ENCODE measurements at places on chromosomes 11 and 22.

- DNase-seq: no peak
Measured at GRCh38 chr22:45210577-45210976, 30.1 kb downstream of the KIAA0930 start.

GRCh38 chr11:119755356-119756071, 26.5 kb upstream of the NECTIN1 start:
- DNase-seq: no peak

DNA sequence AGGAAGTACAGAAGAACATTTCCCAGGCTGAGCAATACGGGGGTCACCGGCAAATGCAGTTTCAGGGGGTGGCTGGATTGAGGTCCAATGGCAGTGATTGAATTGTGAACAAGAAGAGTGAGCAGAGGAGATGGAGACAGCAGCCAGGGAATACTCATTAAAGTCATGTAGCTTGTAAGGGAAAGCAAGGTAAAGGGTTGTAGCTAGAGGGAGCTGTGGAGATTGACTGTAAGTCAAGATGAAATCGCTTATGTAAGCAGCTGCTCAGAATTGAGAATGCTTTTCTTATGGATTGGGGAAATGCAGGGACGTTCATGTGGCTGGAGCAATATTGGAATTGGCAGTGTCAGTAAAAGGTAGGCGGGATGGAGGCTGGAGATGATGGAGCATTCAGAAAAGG, 111.4 kb upstream of the TBCEL start:
- DNase-seq: peak; percentile 15

- peak; percentile 88 for DNase-seq
Measured at GRCh38 chr22:30420347-30421125, 5.0 kb upstream of the MTFP1 start.

GRCh38 chr22:32378707-32379272, 21.1 kb downstream of the RFPL3 start:
- peak; percentile 57 for DNase-seq

DNA sequence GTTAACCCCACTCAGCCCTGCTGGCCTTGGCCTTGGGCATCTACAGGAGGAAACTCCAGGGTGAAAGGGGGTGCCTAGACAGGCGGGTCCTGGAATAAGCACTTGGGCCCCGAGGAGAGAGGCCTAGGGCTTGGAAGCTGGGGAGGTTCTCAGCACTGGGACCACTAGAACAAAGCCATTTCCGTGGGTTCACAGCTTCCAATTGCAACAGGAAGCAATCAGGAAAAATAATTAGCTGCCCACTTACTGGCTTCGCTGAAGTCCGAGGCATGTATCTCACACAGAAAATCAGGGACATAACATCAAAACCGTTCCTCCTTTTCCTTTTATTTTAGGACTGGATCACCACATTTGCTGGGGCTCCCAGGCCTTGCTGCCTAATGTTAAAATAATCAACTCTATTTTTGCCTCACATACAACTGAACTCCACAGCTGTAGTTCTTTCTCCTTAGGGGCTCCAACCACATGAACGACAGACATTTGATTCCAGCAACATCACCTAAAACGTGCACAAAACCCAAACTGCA, 161.1 kb upstream of the GRK3 start:
- no peak for DNase-seq

GRCh38 chr11:104609311-104610085, 288.8 kb downstream of the CASP12 start:
- peak; percentile 61 for DNase-seq

- DNase-seq: no peak
Measured at GRCh38 chr11:43952020-43952400, 9.6 kb downstream of the C11orf96 start.

- peak; percentile 22 for DNase-seq
Measured at GRCh38 chr11:64036087-64037026, 626 bp downstream of the FLRT1 start.

DNA sequence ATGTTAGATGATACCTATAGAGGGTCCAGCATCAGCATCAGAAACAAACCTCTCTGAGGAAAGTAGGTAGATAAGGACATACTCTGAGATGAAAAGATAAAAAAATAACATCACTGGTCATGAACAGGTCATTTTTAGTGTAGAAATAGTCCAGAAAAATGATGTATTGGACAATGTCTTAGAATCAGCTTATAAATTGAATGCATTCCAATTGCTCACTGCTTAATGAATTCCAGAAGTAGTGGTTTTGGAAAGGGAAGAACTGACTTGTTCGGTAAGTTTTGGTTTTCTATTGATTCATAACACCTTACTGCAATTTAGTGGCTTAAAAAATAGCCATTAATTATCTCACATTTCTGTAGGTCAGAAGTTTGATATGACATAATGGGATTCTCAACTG, 929.5 kb upstream of the CCDC90B start:
- no peak for DNase-seq

DNA sequence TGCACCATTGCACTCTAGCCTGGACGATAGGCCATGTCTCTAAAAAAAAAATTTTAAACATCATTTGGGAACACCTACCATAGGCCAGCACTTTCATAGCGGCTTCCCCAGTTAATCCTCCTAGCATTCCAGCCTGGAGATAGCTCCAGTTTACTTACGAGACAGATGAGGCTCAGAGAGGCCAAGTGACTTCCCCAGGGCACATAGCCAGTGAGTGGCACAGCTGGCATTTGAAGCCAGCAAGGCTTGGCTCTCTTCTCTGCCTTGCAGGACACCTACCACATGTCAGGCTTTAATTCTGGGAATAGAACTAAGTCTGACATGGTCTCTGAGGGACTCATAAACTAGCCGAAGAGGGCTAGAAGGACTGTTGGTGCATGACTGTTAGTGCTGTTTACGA, 4.9 kb upstream of the TAGLN start:
- DNase-seq: no peak

DNA sequence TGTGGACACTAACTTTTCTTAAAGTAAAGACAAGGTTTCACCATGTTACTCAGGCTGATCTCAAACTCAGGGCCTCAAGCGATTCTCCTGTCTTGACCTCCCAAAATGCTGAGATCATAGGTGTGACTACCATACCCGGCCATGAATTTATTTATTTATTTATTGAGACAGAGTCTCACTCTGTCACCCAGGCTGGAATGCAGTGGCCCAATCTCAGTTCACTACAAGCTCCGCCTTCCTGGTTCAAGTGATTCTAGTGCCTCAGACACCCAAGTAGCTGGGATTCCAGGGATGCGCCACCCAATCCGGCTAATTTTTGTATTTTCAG, 29.7 kb upstream of the PCF11 start:
- peak; percentile 35 for DNase-seq

DNA sequence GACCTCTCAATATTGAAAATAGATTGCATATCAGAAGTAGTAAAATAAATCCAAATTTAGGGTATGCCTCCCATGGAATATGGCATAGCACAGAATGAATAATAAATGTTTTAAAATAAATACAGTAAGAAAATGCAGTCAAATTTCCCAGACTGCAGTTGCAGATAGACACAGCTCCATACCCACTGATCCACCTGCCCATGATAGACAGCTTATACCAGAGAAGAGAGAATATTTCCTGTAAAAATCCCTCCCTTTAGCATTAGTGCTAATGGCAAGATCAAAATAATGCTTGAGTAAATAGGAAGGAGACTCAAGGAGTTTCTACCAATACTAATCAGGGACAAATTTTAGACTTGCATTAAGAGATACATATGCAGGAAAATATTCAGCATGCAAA, 45.0 kb upstream of the CALCB start:
- DNase-seq: no peak

- no peak for DNase-seq
Measured at GRCh38 chr22:47030881-47031627, 268.6 kb downstream of the TBC1D22A start.

- no peak for DNase-seq
Measured at GRCh38 chr22:29473001-29473400, 7.0 kb upstream of the NEFH start.

- DNase-seq: no peak
Measured at GRCh38 chr11:7898666-7899283, 32.3 kb downstream of the OR10A6 start.

GRCh38 chr11:123272565-123272964, 77.5 kb upstream of the CLMP start:
- peak; percentile 79 for DNase-seq

DNA sequence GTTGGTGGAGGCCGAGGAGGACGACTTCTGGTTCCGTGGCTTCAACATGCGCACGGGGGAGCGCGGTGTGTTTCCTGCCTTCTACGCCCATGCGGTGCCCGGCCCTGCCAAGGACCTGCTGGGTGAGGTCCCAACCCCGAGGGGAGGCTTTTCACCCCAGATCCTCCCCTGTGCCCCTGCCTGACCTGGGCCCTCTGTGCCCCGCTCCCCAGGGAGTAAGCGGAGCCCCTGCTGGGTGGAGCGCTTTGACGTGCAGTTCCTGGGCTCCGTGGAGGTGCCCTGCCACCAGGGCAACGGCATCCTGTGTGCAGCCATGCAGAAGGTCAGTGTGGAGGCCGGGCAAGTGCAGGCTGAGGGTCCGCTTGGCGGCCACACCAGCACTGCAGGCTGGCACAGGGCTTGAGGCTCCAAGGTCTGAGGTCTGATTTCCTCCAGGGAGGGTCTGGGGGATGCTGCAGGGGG, 5.1 kb downstream of the MAPK8IP2 start:
- DNase-seq: no peak

DNA sequence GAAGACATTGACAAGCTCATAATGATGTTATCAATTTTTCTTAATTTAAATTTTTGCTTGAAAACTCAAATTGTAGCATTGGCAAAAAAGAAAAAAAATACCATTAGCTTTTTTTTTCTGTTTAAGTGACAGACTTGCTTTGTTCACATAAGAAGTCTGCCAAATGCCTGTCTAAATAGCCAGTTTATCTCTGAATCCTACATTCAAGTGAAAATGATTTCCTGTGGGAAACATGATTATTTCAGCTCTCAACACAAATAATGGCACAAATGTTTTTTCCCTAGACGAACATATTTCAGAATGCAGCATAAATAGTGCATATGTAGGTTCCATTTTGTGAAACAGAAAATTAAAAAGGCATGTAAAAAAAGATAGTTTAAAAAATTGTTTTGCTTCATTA, 23.5 kb downstream of the TYR start:
- DNase-seq: no peak

DNA sequence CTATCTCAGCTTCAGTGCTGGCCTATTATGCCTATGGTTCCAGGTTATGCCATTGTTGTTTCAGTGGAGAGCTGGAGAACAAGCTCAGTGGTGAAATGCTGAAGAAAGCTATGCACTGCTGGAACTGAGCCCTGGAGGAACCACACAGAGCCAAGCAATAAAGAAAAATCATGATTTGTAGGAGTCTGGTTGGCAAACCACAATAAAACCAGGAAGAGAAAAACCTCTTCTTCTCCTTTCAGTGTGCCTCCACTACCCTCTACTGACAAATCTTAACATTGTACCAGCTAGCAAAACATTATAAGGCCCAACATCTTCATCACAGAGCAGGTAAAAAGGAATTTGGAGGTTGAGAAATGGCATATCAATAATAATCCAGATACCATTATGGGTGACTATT, 5.3 kb downstream of the OR51F2 start:
- peak; percentile 29 for DNase-seq

DNA sequence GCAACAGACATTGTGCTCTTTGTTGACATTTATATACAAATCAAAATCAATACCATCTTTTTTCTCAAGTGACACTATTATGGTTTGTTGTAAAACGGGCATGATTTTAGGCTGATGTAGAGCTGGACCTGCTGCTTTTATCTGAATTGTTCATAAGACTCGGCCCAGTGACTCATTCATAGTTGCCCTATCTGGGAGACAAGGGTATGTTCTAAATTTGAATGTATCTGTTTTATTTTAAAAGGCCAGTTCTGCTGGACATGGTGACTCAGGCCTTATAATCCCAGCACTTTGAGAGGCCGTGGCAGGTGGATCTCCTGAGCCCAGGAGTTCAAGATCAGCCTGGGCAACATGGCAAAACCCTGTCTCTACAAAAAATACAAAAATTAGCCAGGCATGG, 39.3 kb downstream of the CEP295 start:
- DNase-seq: no peak

- no peak for DNase-seq
Measured at GRCh38 chr22:43299736-43300135, 43.4 kb downstream of the SCUBE1 start.

- no peak for DNase-seq
Measured at GRCh38 chr11:1568441-1568911, 3.6 kb downstream of the DUSP8 start.

DNA sequence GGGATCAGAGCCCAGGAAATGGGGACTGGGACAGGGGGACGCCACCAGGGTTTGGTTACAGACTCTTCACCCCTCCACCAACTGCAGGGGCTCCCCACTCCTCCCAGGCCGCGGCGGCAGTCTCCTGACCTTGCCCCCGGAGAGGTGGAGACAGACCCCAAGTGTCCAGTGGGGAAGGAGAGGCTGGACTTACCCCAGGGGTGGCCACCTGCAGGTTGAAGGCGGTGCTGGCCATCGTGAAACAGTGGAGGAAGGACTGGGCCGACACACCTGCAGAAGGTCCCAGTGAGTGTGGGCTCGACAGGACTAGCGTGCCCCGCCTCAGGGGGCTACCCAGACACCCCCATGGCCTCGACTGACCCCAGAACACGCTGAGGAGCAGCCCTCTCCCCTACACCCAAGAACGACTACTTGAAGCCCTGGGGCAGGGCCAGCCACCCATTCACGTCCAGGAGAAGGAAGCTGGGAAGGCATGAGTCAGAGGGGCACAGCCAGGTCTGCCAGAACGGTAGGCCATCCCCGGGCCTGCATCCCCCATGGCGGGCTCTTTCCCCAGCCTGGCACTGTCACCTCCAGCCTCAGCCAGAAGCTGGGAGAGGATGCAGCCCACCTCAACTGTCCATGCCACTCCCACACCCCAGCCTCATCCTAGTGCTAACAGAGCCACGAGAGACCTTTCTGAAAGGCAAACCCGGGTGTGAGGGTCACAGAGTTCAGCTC, 2.3 kb downstream of the GATD1 start:
- peak; percentile 60 for DNase-seq

DNA sequence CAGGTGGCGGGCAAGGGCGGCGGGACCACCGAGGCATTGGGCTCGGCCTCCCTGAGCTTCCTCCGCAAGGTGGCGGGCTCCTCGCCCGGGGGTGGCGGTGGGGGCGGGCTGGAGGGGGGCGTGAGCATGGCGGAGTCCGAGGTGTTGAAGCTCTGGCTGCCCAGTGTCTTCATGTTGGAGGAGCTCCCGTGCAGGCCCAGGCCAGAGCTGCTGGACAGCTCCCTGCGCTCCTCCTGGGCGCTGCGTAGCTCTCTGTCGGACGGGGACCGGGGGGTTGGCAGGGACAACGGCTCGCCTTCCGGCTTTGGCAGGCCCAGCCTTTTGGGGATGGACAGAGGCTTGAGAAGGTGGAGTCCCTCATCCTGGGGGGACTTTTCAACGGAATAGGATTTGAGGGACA, 43.9 kb upstream of the BID start:
- no peak for DNase-seq

DNA sequence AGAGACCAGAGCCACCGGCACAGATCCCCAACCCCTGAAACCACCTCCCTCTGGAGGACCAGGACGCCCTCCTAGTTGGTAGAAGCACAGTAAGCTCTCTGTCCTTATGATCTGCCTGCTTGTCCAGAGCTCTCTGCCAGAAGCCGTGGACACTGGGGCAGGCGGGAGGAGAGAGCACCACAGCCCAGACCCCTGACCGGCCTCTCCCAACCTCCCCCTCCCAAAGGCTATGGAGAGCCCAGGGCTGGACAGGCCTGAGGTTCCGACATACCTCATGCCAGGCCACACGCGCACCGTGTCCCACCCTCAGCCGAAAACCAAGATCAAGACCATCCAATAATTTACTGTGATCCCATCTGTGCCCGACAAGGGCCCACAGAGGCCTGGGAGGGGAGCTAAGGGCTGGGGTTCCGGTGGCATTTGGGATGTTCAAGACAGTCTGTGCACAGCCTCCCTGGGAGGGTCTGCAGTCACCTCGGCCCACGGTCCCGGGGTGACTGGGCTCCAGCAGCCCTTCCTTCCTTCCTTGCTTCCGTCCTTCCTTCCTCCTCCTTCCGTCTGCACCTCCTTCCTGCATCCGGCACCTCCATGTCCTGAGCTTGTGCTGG, 3.4 kb downstream of the HRAS start:
- DNase-seq: no peak
